B cell (primary cell): ENCODE measurements at places on chromosomes 5 and 9. TPM values are rescaled to one million over a fixed set of nuclear protein-coding genes. Genes with fewer than 3 reads are reported as not detected.

The CAAP1 gene
- total RNA-seq: 13.3 and 15.7 TPM in 2 replicates

- no peak overlapping the region for H3K27ac ChIP-seq
- no peaks in the 10 kb centered on the region for H3K36me3 ChIP-seq
- no peak overlapping the region for H3K4me3 ChIP-seq
- H3K27me3 ChIP-seq: no peaks in the 10 kb centered on the region
These were observed 116.8 kb downstream of the GCNT1 start for GRCh38 chr9:76575761-76576160.

GRCh38 chr9:34771007-34771406 lies 61.1 kb upstream of the CCL21 start:
- H3K27ac ChIP-seq: no peak overlapping the region
- H3K27me3 ChIP-seq: no peaks in the 10 kb centered on the region
- H3K4me3 ChIP-seq: no peak overlapping the region
- H3K4me1 ChIP-seq: no peaks in the 10 kb centered on the region

The C1QTNF2 gene
- not detected in 2 replicates for total RNA-seq

The FGF1 gene
- not detected in 2 replicates for total RNA-seq

DNA sequence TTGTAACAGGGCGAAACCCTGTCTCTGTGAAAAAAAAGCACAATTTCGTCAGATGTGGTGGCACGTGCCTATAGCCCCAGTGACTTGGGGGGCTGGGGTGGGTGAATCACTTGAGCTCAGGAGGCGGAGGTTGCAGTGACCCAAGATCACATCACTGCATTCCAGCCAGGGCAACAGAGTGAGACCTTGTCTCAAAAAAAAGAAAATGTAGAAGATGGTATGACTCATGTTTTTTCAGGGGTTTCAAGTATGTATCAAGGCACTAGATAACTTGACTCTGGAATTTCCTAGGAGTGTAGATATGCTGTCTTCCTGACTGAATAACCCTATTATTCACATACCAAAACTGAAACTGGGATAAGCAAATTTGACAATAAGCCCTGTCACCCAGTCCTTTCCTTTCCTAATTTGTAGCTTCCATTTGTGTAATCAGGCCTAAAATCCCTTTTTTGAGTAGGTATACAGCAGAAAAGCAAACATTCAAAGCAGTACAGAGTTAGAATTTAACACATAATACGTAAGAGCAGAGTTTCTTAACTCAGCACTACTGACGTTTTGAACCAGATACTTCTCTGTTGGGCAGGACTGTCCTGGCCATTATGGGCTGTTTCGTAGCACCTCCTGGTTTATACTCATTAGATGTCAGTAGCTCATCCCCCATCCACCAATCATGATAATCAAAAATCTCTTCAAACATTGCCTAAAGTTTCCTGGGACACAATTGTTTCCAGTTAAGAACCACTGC lies 17.3 kb upstream of the ANKRD18B start:
- no peaks in the 10 kb centered on the region for H3K4me1 ChIP-seq
- no peaks in the 10 kb centered on the region for H3K36me3 ChIP-seq
- peaks cover 6% of the 10 kb centered on the region for H3K27me3 ChIP-seq
- no peak for DNase-seq

- no peak overlapping the region for H3K4me3 ChIP-seq
- no peaks in the 10 kb centered on the region for H3K27me3 ChIP-seq
- H3K4me1 ChIP-seq: no peaks in the 10 kb centered on the region
These were observed 91.0 kb downstream of the PDE8B start for GRCh38 chr5:77301447-77301883.

GRCh38 chr5:149411738-149412519 lies 32.8 kb upstream of the IL17B start:
- no peak overlapping the region for H3K4me3 ChIP-seq
- H3K27ac ChIP-seq: no peak overlapping the region
- H3K4me1 ChIP-seq: no peaks in the 10 kb centered on the region
- no peak for DNase-seq
- peaks cover 4% of the 10 kb centered on the region for H3K27me3 ChIP-seq

- H3K4me3 ChIP-seq: no peak overlapping the region
- H3K4me1 ChIP-seq: no peaks in the 10 kb centered on the region
- H3K27me3 ChIP-seq: no peaks in the 10 kb centered on the region
- H3K36me3 ChIP-seq: peaks cover 2% of the 10 kb centered on the region
These were observed 62.5 kb downstream of the IPO11 start for GRCh38 chr5:62475072-62475471.

The C9orf153 gene
- 0.67 and 0.70 TPM in 2 replicates for total RNA-seq

The CCL27 gene
- not detected in 2 replicates for total RNA-seq

DNA sequence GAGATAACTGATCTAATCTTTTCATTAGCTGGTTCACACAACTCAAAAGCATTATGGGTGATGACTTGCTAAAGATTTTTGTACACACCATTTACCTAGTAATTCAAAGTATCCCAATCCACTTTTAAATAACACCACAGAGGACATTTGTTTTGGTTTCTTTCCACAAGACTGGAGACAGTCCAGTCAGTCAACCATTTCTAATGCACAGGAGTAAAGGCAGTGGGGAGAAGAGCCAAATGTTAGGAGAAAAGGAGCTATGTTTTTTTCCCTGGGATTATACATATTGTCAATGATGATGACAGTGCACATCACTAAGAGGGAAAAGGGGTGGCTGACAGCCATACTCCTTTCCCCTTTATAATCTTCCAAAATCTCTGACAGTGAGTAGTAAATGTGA lies 240.9 kb downstream of the GABRB2 start:
- no peaks in the 10 kb centered on the region for H3K27me3 ChIP-seq
- H3K4me3 ChIP-seq: no peak overlapping the region
- no peaks in the 10 kb centered on the region for H3K4me1 ChIP-seq
- no peak for DNase-seq

DNA sequence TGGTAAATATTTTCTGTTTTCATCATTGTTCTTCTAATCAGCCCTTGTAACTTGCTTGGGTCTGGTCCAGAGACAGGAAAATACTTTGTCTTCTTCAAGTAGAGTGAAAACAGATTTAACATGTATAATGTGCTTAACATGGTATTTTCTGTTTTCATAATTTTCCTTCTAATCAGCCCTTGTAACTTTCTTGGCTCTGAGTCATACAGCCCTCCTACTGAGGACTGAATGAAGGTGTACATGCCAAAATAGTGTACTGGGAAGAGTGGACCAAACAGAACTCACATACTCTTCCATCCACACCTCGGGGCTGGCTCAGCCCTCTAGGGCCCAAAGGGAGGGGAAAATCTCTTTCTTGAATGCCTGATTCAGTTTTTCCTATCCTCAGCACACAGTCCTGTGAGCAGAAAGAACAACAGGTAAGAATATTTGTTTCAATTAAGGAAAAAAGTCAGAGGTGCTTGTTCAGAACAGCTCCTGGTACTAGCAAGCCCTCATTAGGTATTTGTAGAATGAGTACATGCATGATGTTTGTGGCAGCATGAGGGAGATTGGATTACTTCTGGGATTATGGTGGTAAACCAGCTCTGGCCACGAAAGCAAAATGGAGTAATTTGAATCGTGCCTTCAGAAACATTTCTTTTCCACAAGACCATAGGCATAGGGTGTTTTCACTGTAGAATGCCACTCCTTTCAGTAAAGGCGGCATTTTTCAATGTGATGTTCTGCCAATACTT lies 24.2 kb upstream of the MACIR start:
- no peaks in the 10 kb centered on the region for H3K36me3 ChIP-seq
- H3K27me3 ChIP-seq: no peaks in the 10 kb centered on the region
- H3K27ac ChIP-seq: no peak overlapping the region
- no peak overlapping the region for H3K4me3 ChIP-seq

DNA sequence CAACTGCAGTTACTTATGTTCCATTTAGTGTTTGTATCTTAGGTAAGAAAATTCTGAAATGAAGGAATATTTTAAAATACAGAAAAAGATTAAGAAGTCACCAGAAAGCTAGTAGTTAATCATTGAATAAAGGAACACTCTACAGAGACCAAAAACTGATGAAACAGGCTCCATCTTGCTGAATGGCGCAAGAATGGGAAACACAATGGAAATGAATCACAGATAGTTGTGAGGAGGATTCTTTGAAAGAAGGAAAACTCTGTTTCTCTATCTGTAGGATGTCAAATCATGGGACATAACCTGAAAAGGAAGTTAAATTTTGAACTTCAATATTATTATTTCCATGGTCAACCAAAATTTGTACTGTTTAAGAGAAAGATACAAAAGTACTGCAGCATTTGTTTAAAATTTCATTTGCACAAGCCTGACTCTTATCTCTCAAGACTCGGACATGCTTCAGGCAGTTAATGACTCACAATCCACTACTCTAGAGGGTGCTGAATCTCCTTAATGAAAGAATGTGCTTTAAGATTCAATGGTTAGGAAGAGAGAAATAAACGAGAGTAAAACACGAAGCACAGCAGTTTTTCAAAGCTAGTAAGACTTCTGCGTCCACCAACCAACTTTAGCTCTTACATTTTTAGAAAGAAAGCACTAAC lies 1064.4 kb upstream of the DMAC1 start:
- DNase-seq: no peak
- no peaks in the 10 kb centered on the region for H3K36me3 ChIP-seq
- no peak overlapping the region for H3K4me3 ChIP-seq

DNA sequence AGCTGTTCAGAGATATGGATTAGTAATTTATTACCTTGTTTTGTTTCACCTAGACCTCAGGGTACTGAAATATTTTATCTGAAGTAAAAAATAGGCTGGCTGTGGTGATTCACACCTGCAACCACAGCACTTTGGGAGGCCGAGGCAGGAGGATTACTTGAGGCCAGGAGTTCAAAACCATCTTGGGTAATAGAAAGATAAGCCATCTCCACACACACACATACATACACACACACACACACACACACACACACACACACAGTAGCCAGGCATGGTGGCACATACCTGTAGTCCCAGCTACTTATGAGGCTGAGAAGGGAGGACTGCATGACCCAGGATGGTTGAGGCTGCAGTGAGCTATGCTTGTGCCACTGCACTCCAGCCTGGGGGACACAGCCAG lies 3.7 kb downstream of the ANXA2R start:
- H3K27me3 ChIP-seq: no peaks in the 10 kb centered on the region
- no peak overlapping the region for H3K4me3 ChIP-seq
- peaks cover 41% of the 10 kb centered on the region for H3K4me1 ChIP-seq
- H3K27ac ChIP-seq: no peak overlapping the region
- DNase-seq: no peak
- no peaks in the 10 kb centered on the region for H3K36me3 ChIP-seq

The KLF9 gene
- total RNA-seq: 12.1 and 12.7 TPM in 2 replicates

The SLC36A3 gene
- total RNA-seq: not detected in 2 replicates

The SEMA6A gene
- total RNA-seq: 0.44 and 0.61 TPM in 2 replicates

The TMC1 gene
- total RNA-seq: not detected in 2 replicates

DNA sequence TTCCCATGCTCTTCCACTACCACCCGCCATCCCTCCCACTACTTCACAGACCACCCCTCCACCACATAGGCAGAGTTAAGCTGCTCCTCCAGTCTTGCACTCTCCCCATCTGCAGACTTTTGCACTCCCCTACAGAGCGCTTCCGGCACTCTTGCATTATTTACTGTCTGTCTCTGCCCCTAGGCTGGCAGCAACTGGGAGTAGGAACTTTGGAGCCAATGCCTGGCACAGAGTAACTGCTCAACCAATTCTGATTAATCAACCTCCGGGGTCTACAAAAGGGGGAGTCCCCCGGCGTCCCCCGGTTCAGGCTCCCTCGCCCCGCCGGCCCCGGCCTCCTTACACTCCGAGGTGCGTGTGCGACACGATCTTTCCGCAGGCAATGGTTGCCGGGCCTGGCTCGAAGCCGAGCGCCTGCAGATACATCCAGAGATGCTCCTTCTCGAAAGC lies 498 bp downstream of the HAUS6 start:
- no peaks in the 10 kb centered on the region for H3K27me3 ChIP-seq
- peak overlapping the region; percentile 88 for H3K27ac ChIP-seq
- no peak for DNase-seq
- H3K36me3 ChIP-seq: no peaks in the 10 kb centered on the region
- H3K4me1 ChIP-seq: peaks cover 16% of the 10 kb centered on the region

DNA sequence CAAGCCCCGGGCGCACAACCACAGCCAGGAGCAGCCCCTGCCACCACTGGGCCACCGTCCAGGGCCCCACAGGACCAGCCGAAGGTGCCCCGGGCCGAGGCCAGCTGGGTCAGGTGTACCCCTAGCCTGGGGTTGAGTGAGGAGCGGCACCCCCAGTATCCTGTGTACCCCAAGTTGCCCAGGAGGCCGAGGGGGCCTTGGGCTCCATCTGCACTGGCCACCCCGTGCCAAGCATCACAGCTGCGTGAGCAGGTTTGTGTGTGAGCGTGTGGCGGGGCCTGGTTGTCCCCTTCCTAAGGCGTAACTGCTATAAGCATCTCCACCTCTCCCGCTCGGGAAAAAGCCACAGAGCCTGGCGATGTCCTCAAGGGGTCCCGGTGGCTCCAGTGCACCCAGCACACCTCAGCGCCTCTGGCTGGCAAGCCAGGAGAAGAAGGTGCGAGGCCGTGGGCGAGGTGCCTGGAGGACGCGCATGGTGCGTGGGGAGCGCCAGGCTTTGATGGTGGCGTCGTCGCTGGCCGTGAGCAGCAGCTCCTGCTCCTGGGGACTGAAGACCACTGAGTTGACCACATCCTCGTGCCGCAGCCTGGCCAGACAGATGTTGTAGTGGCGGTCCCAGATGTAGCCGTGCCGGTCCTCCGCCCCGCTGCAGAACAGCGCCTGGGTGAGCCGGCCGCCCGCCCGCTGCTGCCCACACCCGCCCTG lies 3.9 kb downstream of the FBXW5 start:
- H3K27ac ChIP-seq: no peak overlapping the region
- H3K4me3 ChIP-seq: no peak overlapping the region

The TICAM2 gene
- 4.9 and 5.4 TPM in 2 replicates for total RNA-seq

DNA sequence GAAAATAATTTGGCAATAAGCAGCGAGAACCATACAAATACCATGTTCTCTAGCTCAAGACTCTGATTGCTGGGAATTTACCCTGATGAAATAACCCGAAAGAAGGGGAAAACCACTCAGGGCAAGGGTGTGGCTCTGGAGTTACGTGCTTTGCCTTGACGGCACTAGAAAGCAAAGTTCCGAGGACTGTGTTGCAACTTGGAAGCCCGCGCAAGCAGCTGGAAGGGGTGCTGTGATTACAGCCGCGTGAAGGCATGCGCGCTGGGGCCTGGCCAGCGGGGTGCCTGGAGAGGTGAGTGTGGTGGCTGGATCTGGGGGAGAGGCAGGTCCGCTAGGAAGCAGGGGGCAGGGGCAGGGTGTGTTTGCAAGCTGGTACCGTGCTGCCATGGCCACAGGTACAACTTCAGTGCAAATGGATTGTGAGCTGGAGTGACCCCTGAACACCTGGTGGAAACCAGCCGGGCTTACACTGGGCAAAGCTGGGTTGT lies 52.6 kb upstream of the CNOT6 start:
- H3K4me1 ChIP-seq: no peaks in the 10 kb centered on the region
- no peaks in the 10 kb centered on the region for H3K27me3 ChIP-seq
- H3K27ac ChIP-seq: no peak overlapping the region
- no peak overlapping the region for H3K4me3 ChIP-seq
